ENCODE measurements at places on chromosomes 11 and 22.

GRCh38 chr22:23000657-23001347, 69.5 kb upstream of the GNAZ start:
- no peak for DNase-seq

DNA sequence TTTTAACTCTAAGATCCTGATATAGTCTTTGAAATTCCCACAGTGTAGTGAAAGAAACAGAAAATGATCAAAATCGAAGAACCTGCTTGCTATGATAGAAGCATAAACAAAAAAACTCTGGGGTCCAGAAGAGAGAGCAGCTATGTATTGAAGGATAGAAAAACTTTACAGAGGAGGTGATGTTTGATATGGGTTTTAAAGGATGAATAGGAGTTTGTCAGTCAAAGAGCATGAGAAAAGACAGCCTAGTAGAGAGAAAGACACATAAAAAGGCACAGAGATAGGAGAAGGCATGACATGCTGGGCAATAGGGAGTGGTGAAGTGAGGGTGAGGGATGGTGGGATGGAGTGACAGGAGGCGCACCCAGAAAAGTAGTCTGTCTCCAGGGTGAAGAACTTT, 168.0 kb downstream of the INSC start:
- DNase-seq = no peak

DNA sequence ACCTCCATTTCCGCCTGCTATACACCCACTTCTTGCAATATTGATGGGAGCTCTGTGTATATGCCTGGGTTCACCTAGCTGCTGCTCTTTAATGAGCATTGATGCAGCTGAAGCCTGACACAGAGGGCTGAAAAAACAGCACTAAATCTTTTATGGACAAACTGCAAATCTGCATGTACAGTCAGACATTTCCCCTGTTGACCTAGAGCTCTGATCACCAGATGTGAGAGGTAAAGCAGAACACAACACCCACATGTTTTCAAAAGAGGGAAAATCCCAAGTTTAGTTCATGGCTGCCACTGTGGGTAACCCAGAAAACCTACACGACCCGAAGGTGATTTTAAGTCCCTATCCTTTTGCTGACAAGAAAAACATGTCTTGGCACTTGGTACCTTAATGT, 303.0 kb upstream of the PITPNB start:
- DNase-seq = no peak

DNA sequence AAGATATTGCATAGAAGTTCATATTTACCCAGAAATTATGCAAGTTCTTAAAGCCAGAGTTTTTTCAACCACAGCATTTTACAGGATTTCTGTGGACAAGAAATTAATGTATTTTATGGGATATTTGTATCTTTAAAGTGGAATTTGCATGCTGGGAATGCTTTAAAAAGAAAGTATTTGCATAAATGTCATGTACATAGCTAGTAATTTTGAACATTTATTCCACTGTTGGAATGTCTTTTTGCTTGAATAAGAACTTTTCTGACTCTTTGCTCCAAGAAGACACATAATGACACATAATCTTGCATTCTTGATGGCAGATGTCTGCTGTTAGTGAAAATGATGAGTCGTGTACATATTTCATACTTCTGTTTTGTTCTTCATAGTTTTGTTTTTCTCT, 66.6 kb downstream of the ATXN10 start:
- no peak for DNase-seq

GRCh38 chr11:126607374-126607773, 251.9 kb downstream of the ST3GAL4 start:
- peak; percentile 60 for DNase-seq

DNA sequence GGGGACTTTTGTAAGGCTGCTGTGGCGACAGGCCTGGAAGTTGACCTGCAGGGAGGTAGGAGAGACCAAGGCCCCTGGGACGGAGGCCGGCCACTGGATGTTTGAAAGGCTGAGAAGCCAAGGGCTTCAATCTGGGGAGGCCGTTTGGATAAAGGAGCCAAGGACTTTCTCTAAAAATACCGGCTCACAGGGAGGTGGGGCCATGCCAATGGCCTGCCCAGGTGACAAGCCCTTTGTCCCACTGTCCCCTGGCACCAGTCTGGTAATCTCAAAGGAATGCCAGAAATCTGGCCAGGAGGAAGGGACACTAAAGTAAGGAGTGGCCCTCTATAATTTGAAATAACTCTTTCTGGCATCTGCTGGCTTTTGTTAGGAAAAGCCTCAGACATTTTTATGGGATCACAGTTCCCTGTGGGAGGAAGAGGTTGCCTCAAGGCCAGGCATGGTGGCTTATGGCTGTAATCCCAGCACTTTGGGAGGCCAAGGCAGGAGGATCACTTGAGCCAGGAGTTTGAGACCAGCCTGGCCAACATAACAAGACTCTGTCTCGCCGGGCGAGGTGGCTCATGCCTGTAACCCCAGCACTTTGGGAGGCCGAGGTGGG, 1.9 kb upstream of the CHKA start:
- no peak for DNase-seq

DNA sequence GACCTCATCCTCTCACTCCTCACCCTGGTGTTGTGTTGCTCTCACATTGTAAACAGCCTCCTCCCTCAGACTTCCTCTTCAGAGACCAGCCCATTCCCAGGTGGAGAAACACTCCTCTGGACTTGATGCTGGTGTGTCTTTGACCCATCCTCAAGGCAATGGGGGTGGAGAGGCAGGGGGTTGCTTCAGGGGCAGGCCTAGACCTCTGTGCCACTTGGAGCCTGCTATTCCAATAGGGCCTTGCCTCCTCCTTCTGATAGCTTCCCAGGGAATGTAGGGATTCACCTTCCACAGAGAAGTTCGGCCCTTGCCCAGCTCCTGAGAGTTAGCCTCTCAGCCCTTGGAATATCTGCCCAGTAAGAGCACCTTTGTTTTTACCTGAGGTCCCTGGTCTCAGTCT, 606.6 kb upstream of the CADM1 start:
- DNase-seq = no peak

DNA sequence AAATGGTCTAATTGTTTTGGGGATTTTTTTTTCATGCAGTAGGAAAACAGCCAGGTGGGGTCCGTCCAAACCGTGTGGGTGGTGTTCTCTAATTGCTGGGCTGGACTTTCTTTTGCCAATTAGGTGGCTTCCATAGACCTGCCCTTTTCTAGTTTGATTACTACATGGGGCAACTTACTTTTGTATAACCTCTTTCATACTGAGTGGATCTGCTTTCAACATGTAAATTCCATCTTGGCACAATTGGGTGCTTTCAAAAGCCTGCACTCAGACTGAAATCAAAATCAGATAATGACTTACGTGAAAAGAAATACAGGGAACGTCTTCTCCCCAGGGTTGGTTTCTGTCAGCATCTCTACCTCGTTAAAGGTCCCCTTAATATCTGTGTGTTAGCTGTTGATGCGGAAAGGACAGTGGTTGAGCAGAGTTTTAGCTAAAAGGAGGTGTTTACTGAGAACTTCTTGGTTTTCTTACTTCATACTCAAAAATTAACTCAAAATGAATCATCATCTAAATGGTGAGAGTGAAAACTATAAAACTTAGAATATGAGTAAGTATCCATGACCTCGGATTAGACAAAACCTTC, 72.1 kb downstream of the BARX2 start:
- DNase-seq = no peak

- DNase-seq = no peak
These were observed 90.6 kb downstream of the TSPAN18 start for GRCh38 chr11:44817207-44817949.

DNA sequence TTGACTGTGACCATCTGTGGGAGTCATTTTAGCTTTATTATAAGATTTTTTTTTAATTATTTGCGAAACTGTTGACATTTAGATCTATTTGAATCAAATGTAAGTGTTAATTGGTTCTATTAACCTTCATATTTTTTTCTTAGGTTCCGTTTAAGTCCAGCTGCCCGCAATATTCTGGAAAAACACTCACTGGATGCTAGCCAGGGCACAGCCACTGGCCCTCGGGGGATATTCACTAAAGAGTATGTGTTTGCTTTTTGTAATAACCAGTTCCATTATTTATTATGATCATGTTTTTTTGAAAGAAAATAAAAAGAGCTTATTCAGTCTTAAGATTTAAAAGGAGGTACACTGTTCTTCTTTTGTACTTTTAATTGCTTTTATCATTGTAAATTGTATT, 43.9 kb downstream of the PDHX start:
- DNase-seq = no peak

- DNase-seq = no peak
These were observed 342.7 kb downstream of the AASDHPPT start for GRCh38 chr11:106420048-106420665.

DNA sequence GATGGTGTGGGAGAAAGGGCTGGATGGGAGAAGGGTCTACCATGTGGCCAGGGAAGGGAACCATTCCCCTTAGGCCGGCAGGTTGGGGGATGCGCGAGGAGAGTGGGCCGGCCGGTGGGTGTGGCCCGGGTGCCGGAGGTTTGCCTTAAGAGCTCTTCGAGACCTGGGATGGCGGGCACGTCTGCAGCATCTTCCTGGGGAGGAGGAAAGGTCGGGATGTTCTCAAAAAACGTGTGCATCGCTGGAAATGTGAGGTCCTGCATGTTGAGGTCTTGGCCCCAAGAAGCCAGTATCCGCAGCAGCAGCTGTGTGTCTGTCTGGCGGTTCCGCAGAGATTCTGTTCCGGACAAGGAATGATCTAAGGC, 1.4 kb downstream of the NAV2 start:
- no peak for DNase-seq

DNA sequence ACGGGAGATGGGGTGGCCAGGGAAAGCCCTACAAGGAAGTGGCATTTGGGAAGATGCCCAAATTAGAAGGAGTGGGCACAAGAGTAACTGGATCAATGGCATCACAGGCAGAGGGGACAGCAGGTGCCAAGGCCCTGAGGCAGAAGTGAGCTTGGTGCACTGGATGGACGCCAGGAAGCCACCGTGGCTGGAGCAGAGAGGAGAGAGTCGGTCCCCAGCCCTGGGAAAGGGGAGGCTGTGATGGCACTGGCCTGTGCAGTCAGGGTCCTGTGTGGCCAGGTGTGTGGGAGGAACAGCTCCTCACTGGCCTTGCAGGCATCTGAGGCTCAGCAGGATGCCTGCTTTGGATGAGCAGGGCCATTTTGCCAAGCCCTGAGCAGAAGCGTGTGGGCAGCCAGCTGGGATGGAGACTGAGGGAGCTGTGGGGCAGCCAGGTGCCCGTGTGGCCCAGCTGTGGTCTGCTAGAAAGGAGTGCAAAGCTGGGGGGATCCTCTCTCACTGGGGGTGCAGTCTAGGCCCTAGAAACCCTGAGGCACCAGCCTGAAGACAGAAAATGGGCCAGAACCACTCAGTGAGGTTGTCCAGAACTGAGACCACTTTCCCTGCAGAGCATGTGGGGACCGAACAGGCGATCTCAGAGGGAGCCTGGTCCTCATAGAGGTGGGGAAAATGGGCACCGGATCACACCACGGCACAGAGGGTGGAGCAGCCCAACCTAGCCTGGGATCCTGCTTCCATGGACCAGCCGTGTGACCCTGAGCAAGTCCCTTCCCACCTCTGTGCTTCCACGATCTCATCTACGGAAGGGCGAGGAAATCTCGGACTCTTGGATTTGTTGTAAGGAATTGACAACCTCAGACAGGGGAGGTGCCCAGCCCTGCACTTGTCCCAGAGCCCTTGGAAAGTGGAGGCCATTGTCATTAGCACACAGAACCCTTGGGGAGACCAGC, 78.6 kb upstream of the RTL6 start:
- no peak for DNase-seq

GRCh38 chr11:15236559-15236958, 121.8 kb downstream of the INSC start:
- DNase-seq = no peak

GRCh38 chr22:29606320-29606719, 2.9 kb downstream of the NF2 start:
- no peak for DNase-seq

- no peak for DNase-seq
These were observed 56.8 kb downstream of the PRR5L start for GRCh38 chr11:36352922-36353321.

GRCh38 chr11:117039900-117040299, 58.3 kb downstream of the SIK3 start:
- no peak for DNase-seq

DNA sequence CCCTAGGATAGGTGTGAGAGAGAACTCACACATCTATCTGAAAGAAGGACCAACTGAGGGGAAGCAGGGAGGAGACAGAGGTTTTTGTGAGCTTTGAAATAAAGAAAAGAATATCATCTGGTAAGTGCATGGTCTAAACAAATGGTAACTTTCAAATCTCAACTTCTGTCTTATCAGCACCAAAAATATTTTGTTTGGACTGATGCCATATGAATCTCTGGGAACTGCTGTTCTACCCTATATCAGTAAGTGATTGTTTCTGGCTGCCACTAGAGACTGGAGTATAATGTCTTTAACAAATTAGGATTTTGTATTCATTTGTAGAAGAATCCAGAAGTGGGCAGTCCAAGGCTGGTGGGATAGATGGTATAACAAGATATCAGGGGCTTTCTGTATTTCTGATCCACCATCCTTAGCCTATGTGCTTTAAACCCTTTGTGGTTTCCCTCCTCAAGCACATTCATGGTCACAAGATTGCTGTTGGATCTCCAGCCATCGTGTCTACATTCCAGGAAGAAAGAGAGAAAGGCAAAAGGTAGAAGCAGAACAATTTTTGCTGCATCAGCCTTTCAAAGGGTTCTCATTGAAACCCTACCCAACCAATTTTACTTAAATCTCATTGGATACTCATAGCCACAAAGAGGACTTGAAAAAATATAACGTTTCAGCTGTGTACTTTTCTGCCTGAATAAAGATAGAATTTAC, 4.7 kb downstream of the HEPHL1 start:
- DNase-seq = no peak

DNA sequence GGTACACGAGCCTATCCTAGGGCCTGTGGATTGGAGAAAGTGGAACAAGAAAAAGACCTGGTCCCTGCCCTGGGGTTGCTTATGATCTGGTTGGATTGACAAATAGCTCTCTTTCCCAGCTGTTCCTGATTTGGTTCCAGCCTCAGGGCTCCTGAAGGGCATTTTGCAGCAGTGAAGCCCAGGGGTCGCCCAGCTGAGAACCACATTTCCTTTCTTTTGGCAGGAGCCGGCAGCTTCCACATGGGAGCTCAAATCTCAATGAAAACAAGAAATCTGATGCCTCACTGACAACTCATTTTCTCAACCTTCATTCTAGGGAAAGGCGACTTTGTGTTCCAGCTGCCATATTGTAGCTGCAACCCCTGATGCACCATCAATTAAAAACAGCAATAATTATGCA, 140.6 kb upstream of the CADM1 start:
- no peak for DNase-seq

DNA sequence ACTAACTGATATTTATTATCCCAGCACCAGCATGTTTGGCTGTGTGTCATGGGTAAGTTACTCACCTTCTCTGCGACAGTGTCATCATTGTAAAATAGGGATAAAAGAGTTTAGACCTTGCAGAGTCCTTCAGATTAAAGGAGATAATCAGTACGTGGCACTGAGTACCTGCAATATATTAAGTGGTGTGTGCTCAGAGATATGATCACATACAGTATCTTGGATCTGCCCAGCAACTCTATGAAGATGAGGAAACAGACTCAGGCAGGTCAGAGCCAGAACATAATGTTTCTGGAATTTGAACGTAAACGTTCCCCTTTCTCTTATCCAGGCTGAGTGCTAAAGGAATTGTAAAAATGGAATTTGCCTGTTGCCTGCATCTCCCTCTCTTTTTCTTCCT, 46.9 kb upstream of the ELF5 start:
- no peak for DNase-seq

Measured in KBM-7 (cell line).